Neural crest cell (in vitro differentiated cells): ENCODE measurements at places on chromosomes 12 and 14.

GRCh38 chr12:26520109-26520508, 312.9 kb downstream of the ITPR2 start:
- H3K4me1 ChIP-seq, result no peaks in the 10 kb centered on the region
- H3K27me3 ChIP-seq, result no peaks in the 10 kb centered on the region
- H3K36me3 ChIP-seq, result peaks cover 6% of the 10 kb centered on the region
- no peak overlapping the region for H3K27ac ChIP-seq

- H3K27me3 ChIP-seq, result peaks cover 83% of the 10 kb centered on the region
- H3K27ac ChIP-seq, result no peak overlapping the region
- H3K4me3 ChIP-seq, result no peak overlapping the region
- no peaks in the 10 kb centered on the region for H3K36me3 ChIP-seq
- DNase-seq, result no peak
These were observed 3.8 kb downstream of the KCNH3 start for GRCh38 chr12:49542592-49543160.

DNA sequence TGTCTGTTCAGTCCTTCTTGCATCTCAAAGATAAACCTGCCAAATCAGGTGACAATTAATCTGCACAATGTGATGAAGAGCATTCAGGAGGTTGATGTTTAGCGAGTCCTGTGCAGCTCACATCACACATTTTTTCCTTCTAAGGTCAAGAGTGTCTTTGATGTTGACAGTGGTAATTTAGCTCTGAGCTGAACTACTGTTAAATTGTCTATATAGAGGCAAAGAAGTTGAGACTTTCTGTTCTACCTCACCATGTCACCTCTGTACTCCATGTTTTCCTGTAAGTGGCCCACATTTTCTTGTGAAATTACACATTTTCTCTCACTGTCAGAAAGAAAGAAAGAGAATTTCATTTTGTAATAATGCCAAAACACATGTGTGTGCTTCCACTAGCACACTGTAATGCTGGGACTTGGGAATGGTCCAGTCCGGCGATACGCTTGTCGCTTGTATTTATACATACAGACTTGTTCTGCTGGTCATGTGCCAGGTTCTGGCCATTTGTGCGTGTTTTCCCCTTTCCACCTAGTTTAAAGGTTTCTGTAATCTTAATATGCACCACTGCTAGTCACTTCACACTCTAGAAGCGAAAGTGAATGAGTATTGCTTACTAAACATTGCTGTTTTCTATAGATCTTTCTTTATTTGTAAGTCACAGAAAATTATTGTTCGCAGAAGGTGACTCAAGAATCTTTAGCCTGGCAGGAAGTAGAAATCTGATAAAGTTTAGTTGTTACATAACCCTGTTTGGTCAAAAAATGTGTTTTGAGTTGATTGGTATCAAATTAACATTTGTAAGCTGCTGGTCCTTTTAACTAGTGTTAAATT, 328.9 kb downstream of the TMTC2 start:
- peaks cover 7% of the 10 kb centered on the region for H3K36me3 ChIP-seq
- H3K4me1 ChIP-seq, result peaks cover 34% of the 10 kb centered on the region
- no peaks in the 10 kb centered on the region for H3K27me3 ChIP-seq
- H3K27ac ChIP-seq, result no peak overlapping the region
- no peak for DNase-seq

- no peaks in the 10 kb centered on the region for H3K27me3 ChIP-seq
- peaks cover 4% of the 10 kb centered on the region for H3K36me3 ChIP-seq
- no peaks in the 10 kb centered on the region for H3K4me1 ChIP-seq
These were observed 150.6 kb downstream of the BCAT1 start for GRCh38 chr12:24798335-24798734.
